ENCODE measurements at places on chromosomes 5 and 9. TPM values are rescaled to one million over a fixed set of nuclear protein-coding genes. Genes with fewer than 3 reads are reported as not detected.

Gene CDKN2B
- total RNA-seq: not detected

Gene DRD1
- total RNA-seq: not detected

Gene CCDC180
- 7.1 TPM for total RNA-seq

Gene PFDN1
- 21.3 TPM for total RNA-seq

Gene ARSB
- total RNA-seq: 4.4 TPM

Gene HMGCS1
- 43.3 TPM for total RNA-seq

Gene SLCO4C1
- 0.11 TPM for total RNA-seq

Gene BRINP1
- total RNA-seq: not detected

Gene GDA
- total RNA-seq: not detected

Gene SV2C
- 0.08 TPM for total RNA-seq

Gene FOXD4L5
- not detected for total RNA-seq

Gene SREK1IP1
- 18.4 TPM for total RNA-seq

Gene ODF2
- total RNA-seq: 21.3 TPM

Gene SLC45A2
- not detected for total RNA-seq

Gene OR1J2
- not detected for total RNA-seq

Gene SPINK6
- total RNA-seq: not detected

Gene GTF3C4
- 9.6 TPM for total RNA-seq

Gene ADAMTS19
- not detected for total RNA-seq

Gene ZSWIM6
- 4.1 TPM for total RNA-seq

Gene BHMT
- not detected for total RNA-seq

Gene EFNA5
- total RNA-seq: not detected

Gene SGCD
- not detected for total RNA-seq

Gene FIBCD1
- not detected for total RNA-seq

Gene MCTP1
- total RNA-seq: 2.1 TPM

Gene AGXT2
- not detected for total RNA-seq

All from CD4-positive, alpha-beta T cell (primary cell).